Non-pigmented ciliary epithelial cell (primary cell): ENCODE measurements at places on chromosomes 3 and 15.

- no peak for DNase-seq
Measured at GRCh38 chr15:99424131-99424571, 141.6 kb upstream of the MEF2A start.

GRCh38 chr3:184608209-184608608 is 46.6 kb downstream of the EPHB3 start:
- DNase-seq = no peak

DNA sequence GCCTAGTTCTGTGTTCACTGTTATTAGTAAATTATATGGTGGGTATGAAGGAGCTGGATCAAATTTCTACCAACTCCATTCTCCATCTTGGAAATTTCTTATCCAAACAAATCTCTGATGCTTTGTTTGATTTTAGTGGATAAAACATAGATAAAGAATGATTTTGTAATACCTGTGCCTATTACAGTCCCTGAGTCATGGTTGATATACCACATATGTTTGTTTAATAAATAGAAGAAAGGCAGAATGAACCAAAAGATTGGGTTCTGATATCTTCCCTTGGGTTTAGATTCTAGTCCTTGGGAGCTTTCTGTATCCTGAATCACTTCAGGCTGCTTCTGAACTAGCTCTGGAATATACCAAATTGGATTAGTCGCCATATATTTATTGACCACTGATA is 203.6 kb downstream of the PDCD6IP start:
- no peak for DNase-seq

GRCh38 chr3:109687626-109688025 is 350.3 kb upstream of the DPPA4 start:
- DNase-seq = no peak

DNA sequence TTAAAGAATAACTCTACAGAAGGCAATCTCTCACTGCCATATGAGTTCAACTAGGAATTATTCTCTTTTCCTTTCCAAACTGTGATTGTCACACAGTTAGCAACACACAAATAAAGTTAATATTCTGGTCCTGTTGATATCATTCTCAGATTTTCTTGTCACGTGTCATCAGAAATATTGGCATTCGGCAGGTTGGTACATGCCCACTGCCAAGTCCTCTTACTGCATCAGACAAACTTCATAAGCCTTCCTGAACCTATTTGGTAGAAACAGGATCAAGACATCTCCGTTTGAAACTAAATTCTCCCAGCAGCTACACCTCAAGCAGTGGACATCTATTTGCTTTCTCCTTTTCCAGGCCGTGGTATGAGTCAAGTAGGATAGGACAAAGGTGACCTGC is 177.9 kb upstream of the SOX2 start:
- DNase-seq = no peak

DNA sequence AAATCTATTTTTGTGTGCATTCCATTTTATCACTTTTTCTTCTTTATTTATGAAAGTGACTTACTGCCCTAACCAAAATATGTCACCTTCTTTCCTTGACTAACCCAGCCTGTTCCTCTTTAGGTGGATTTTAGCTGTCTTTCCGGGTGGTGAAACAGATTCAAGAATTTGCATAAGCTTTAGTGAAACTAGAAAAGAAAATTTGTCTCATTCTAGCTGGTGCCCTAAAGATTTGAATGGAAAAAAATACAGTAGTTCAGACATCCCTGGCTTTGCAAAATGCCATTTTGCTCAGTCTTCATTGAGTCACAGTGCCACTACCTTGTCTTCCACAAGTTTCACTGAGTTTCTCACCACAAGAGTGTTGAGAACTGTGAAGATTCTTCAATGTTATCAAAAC is 28.2 kb upstream of the CCDC50 start:
- no peak for DNase-seq

DNA sequence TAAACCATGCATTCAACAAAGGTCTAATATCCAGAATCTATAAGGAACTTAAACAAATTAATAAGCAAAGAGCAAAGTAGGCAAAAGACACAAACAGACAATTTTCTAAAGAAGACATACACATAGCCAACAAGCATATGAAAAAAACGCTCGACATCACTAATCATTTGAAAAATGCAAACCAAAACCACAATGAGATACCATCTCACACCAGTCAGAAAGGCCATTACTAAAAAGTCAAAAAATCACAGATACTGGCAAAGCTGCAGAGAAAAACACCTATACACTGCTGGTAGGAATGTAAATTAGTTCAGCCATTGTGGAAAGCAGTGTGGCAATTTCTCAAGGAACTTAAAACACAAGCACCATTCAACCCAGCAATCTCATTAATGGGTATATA is 53.8 kb downstream of the FSIP1 start:
- no peak for DNase-seq

DNA sequence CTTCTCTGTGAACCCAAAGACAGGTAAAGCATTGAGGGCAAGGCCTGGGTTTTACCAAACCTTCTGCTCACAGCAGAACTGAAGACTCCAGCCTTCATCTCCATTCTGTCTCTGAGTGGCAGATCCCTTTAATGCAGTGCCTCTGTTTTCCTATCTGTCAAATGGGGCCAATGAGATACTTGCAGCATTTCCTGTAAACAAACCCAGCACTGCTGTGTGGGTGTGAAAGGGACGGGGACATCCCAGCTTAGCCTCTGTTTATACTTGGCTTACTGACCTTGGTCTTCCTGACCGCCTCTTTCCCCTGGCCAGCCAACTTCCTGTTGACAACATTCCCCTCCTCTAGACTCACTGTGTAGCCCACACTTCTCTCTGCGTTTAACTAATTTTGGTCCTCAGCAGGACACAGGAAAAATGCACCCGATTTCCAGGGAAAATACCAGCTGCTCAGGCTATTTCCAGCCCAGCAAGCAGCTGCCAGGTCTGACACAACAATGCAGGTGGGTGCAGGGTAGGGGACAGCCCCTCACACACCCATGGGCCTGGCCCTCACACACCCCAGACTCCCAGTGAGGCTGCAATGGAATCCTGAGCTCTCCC is 105.9 kb upstream of the HERC1 start:
- DNase-seq = peak; percentile 59

GRCh38 chr3:125008766-125009165 is 47.0 kb downstream of the HEG1 start:
- no peak for DNase-seq

- DNase-seq = no peak
Measured at GRCh38 chr15:42264795-42265194, 8.2 kb upstream of the GANC start.
